ENCODE measurements at places on chromosomes 12 and 14.

- no peak for DNase-seq
Measured at GRCh38 chr12:54682674-54683073, 34.5 kb upstream of the DCD start.

- DNase-seq = no peak
Measured at GRCh38 chr12:131902332-131903241, 8.2 kb downstream of the ULK1 start.

DNA sequence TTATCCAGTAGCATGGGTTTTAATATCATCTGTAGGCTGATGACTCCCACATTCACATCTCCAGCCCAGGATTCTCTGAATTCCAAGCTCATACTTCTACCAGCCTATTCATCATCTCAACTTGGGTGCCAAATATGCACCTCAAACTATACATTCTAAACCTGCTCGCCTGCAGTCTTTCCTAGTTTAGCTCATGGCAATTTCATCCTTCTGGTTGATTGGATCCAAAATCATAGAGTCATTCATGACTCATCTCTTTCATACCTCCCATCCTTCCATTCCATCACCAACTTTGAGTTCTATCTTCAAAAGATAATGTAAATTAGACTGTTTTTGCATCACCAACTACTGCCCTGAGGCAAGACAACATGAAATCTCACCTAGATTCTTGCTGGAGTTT, 99.7 kb upstream of the EGLN3 start:
- DNase-seq = no peak

- DNase-seq = no peak
Measured at GRCh38 chr12:85617307-85618091, 218.7 kb downstream of the RASSF9 start.

GRCh38 chr12:67784831-67785230, 136.3 kb downstream of the DYRK2 start:
- no peak for DNase-seq

GRCh38 chr12:11718768-11719253, 69.3 kb downstream of the ETV6 start:
- no peak for DNase-seq

DNA sequence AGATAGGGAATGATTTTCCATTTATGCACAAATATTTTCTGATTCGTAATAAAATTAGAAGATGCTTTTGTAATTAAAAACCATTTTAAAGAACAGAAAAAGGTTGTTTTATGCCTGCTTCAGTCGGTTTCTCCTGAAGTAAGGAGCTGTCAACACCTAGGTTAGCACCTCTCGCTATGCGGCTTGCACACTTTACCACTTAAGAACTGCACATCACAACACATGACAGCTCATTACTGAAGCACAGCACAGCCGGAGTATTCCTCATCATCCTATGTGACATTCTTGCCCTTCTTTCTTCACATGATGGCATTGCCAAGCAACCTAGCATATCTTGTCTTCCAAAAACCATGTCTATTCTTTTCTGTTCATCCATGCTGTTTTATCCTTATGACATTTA, 5.4 kb upstream of the WIF1 start:
- DNase-seq = peak; percentile 24

Data from hematopoietic multipotent progenitor cell treated with erythropoietin and hydrocortisone succinate and interleukin-3 and kit ligand, for 17 days (in vitro differentiated cells).